ENCODE measurements at places on chromosomes 7 and 10.

- DNase-seq = no peak
Observed at GRCh38 chr10:89548673-89549072, 13.3 kb upstream of the SLC16A12 start.

DNA sequence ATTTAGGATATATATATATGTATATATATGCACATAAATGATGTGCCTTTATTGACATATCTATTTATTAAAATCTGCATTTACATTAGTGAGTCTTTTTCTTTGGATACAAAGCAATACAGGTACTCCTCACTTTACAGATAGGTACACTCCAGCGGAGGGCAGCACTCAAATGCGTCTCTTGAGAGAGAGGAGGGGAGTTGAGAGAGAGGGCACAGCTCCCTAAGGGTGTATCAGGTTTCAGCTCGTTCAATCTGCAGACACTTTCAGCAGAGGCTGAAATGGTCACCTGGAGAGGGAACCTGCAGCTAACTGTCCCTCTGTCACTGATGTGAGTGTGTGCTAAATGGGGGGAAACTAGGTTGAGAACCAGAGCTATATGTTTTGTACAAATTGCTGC lies 21.5 kb downstream of the C10orf53 start:
- no peak for DNase-seq

DNA sequence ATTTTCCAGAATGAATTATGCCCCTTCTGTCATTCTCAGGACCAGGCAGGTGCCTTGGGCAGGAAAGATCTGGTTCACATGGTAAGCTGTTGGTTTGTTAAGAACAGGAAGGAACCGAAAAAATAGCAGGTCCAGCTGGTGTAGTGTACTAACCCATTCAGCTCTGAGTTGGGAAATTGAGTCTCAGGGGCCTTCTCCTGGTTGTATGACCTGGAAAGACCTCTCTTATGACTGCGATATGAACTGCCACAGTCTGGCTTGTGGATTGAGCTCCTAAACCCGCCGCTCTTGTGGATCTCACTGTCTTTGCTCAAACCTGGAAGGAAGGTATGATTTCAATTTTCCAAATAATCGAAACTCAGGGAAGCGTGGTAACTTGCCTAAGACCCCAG lies 4.5 kb downstream of the LRIT1 start:
- no peak for DNase-seq

GRCh38 chr7:64869912-64870562 lies 33.0 kb upstream of the ZNF273 start:
- DNase-seq = no peak

DNA sequence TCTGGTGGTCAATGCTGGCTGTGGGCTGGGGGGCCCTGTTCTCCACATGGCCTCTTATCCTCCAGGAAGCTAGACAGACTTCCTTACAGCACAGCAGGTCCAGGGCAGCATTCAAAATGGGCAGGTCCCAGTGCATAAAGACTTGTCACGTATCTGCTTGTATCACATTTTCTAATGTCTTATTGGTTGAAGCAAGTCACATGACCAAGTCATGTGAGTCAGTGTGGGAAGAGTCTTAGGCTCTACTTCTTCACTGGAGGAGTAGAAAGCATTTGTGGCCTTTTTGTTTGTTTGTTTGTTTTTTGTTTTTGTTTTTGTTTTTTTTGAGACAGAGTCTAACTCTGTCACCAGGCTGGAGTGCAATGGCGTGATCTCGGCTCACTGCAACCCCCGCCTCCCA lies 104.7 kb downstream of the COL13A1 start:
- DNase-seq = no peak

GRCh38 chr10:27717224-27717623 lies 28.4 kb downstream of the MKX start:
- DNase-seq = no peak

- DNase-seq = no peak
Observed at GRCh38 chr10:130471486-130471885, 335.3 kb downstream of the GLRX3 start.

DNA sequence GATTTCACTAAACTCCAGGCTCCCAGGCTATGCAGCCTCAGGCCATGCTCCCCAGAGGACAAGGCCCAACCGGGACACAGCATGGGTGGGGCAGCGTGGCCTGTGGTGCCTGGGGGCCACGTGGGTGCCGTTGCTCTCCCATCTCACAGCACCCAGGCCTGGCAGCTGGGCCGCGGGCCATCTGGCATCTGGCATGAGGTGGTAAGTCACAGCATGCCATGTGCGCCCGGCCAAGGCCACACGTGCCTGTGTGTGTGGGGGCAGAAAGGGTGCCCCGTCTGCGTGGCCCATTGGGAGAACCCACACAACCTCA lies 204.1 kb downstream of the EBF3 start:
- DNase-seq = no peak

DNA sequence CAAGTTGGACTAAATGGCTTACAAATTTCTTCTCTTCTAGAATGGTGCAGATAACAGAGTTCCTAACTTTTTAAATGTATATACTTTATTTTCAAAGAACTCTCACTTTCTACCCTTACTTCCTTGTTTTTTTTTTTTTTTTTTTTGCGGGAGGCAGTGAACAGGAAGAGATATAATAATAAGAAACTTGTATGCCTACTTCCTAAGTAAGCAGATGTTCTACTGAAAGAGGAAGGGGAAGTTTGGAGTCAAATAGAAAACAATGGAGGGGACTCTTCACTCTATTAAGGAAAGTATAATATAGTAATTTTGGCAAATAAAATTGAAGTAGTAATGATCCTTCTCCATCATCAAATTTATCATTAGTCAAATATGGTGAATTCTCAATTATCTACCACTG lies 754.0 kb downstream of the KCNMA1 start:
- DNase-seq = no peak

DNA sequence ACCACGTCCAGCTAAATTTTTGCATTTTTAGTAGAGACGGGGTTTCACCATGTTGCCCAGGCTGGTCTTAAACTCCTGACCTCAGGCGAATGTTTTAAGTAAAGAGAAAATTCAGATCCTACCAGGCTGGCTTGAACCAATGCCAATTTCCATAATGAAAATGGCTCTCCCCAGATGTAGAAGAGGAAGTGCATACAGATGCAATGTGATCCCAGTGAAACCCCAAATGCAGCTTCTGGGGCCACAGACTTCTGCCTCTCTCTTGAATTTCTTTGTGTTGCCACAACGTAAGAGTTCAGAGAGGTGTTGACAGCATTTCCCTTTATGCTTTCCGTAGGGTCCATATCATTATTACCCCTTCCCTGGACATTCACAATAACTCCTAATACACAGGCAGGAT lies 29.6 kb upstream of the GOT1 start:
- no peak for DNase-seq

GRCh38 chr10:128047991-128048818 lies 78.0 kb downstream of the MKI67 start:
- no peak for DNase-seq

DNA sequence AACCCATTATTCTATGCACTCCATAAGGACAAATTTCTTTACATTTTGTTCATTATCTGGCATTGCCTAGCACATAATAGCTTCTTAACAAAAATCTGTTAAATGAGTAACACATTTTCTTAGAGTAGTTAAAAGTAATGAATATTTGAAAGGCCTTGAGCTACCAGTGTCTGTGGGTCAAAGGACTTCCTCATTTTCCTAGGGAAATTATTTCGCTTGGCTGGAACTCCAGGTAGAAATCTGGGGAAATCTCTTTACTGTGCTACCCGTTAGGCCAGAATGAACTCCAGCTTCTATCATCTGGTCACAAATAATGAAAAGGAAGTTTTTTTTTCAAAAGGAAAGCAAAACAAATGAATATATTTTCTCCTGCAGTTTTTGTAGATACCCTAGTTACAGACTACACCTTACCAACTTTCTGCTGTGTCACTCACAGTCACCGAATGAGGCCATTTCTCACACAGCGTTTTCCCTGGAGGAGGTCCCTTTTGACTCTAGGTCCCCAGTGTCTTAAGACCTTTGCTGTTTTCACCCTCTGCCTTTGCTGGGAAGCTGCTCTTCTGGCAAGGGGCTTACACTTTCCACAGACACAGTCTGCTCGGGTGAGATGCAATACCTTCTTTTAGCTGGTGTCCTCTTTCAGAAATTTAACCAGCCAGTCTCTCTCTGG lies 1.6 kb downstream of the SAMD9L start:
- no peak for DNase-seq

DNA sequence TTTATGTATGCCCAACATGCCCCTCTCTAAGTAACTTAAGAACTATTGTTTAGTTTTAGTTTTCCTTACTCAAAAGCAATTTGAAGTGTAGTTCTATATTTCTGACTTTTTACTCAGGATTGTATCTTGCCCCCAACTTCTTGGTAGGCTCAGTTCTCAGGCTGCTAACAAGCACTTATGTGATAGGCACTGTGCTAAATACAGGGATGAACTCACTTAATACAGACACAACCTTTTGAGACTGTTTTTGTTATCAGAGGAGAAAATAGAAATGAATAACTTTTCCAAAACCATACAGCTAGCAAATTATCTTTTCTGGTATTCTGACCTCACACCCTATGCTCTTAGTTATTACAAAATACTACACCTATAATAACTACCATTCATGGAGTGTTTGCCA lies 16.3 kb downstream of the TAX1BP1 start:
- DNase-seq = no peak

GRCh38 chr10:55897490-55897921 lies 463.6 kb downstream of the ZWINT start:
- no peak for DNase-seq

DNA sequence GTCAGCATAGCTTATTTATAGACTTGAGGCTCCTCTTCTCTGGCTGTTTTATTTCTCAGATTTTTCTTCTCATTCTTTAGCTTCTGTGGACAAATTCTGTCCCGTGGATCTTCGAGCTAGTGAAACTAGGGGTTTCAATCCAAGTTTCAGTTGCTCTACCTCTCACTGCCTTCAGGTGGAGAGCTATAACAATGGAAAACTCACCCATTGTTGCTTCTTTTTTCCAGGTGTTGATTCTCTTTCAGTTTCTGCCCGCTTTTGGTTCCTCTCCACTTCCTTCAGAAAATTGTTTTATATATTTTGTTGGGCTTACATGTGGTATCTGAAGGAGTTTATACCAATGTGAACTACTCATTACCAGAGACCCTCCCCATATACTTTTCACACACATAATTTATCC lies 266.1 kb downstream of the TCF7L2 start:
- no peak for DNase-seq

Data from GM12891 (cell line).